ENCODE measurements at places on chromosomes 16 and 17.
A peak's percentile ranks its signal among the peaks of the same experiment; 100 is the strongest.

DNA sequence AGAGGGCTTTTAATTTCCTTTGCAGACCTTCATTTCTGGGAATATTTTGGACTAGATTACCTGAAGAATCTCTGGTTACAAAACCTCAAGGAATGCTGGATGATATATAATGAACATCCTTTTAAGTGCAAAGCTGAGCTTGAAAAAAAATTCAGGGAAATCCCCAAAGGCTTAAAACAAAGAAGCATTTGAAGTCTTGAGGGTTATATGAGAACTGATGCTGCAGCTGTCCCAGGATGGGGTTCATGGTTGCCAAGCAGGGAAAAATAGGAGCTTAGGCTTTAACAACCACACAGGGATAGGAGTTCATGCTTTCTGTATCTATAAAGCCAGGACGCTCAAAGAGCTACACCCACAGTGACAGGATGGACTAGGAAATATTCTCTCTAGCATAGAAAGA lies 150.4 kb upstream of the IRX5 start:
- DNase-seq, result no peak

DNA sequence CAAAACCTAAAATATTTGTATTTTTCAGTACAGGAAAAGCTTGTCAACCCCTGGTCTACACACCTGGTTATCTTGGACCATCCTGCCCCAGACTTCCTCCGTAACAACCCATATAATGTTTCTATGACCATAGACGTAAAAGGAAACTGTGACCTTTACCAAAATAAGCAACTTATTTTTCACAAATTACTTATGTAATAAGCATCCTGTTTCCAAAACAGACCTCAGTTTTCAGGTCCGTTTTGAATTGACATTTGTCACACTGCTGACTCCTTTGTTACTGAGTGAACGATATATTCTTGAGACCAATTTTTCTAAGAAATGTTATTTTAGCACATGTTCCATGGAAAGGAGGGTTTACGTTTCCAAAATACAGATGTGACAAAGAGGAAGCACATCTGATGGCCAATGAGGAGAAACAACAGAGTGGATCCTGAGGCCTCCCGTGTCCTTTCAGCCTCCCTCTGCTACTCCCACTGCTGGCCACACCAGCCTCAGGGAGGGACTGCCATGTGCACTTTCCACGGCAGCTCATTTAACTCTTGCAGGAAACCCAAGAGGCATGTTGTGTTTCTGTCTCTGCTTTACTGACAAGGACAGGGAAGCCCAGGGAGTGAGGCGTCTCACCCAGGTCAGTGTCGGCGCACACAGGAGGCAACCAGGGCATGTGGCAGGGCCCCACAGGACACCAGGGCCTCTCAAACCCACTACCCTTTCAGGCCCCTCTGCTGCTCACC lies 20.1 kb upstream of the ALDH3A1 start:
- DNase-seq, result no peak

GRCh38 chr16:9457215-9457614 lies 365.8 kb downstream of the HAPSTR1 start:
- no peak for DNase-seq

DNA sequence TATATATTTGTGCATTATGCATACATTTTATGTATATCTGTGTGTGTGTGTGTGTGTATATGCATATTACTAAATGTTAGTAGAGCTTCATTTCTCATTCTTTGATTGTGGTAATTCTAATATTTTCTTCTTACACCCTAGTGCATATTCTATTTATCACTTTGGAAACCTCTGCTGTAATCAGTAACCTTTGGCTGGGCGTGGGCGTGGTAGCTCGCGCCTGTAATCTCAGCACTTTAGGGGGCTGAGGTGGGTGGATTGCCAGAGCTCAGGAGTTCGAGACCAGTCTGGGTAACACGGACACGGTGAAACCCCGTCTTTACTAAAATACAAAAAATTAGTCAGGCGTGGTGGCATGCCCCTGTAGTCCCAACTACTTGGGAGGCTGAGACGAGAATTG lies 26.9 kb downstream of the CPSF4L start:
- no peak for DNase-seq

DNA sequence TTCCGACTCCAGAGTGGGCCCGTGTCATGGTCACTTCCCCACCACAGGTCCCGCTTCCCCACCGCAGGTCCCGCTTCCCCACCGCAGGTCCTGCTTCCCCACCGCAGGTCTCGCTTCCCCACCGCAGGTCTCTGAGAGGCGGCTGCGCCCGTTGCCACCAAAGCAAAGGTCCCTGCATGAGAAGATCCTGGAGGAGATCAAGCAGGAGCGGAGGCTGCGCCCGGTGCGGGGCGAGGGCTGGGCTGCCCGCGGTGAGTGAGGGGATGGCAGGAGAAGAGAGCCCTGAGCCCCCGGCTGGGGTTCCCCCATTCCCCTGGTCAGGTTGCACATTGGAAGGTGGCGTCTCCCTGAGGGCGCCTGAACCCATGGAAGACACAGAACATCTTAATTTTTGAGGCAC lies 17.4 kb upstream of the TCF25 start:
- no peak for DNase-seq

GRCh38 chr17:82494236-82495055 lies 25.1 kb upstream of the FOXK2 start:
- DNase-seq, result peak; percentile 90

DNA sequence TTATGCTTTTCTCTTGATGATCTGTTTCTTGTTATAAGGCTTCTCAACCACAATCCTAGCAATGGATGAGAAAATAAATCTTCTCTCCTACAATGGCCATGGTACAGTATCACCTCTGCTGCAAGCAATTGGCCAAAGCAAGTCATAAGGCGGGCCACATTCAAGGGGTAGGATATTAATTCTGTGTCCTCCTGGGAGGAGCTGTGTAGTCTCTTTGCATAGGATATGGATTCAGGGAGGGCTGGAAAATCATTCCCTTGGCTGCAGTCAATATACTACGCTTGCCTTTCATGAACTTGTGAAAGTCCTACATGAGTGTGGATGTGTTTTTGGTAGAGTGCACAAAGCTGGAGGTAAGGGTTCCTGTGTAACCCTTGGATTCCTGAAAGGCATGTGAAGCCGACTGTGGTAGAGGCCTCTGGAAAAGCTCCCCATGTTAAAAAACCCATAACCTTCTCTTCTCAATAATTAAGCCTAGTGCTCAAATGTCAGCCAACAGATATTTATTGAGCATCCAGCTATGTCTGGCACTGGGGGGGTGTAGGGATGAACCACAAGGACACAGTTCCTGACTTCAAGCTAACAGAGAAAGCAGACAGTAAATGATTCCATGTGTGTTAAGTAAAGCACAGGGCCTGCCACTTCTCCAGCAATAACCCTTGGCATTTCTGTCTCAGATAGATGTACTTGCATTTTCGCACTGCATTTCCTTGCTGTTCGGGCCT lies 147.6 kb upstream of the HS3ST3A1 start:
- no peak for DNase-seq

DNA sequence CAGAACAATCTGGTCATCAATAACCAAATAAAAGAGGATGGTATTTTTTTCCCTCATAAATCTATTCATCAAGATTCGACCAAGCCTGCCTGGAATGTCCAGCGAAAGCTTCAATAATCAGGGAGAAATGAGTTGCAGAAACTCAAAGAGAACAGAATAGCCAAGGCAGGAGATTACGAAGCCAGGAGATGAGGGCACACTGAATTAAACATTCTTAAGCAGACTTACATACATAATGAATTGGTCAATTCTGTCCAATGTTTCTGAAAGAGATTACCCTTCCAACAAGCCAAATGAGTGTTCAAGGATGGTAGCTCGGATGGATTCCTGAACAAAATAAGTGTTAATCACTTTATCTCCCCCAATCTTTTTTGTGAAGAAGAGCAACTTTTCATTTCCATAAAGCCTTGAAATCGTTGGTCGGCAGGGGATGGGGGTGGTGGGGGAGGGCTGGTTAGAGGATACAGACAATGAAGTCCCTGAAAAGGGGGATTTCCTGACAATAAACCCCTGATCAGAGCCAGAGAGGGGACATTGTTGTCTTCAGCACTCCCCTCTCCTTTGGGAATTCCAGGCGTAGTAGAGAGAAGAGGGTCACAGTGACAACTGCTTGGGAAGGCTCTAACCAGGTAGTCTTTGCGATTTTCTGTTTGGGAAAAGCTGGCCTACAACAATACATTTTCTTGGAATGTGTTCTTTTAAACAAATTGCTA lies 20.7 kb downstream of the TOX3 start:
- no peak for DNase-seq

GRCh38 chr17:76709077-76709950 lies 1.5 kb downstream of the MXRA7 start:
- peak; percentile 96 for DNase-seq

DNA sequence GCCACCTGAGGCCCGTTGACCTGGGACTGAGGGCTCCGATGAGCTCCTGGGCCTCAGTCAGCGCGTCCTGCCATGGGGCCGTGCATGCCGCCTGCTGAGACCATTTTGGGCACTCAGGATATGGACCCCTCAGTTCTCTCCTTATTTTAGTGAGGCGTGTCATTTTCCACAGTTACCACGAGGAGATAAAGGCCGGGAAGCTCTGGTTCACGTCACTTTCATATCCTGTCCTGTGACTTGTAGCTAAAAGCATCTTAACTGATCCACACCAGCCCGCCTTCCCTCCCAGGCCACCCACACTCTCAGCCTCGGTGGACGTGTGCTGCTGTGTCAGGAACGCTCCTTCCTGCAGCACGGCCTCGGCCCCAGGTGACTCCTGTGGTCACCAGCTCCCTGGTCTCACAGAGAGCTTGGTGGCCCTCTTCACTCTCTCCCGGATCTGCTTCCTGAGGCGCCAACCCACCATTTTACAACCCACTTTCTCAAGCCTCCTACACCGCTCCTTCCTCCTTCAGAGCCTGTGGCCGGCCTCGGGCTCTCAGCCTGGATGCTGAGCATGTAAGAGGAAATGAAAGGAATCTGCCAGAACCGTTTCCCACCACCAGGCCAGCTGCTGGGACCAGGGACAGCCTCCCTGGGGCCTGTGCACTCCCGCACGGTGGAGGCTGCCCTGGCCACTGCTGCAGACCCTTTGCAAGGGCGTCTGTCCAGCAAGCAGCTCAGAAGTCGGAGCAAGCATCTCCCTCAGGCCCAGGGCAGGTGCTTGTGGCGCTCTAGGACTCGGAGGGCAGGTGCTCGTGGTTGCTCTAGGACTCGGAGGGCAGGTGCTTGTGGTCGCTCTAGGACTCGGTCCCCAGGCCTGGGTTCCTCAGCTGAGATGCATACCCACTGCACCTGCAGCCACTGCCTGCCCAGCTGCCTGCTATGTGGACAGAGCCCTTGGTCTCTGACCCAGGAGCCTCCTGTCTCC lies 23.9 kb upstream of the FASN start:
- no peak for DNase-seq

- DNase-seq, result no peak
Measured at GRCh38 chr17:72400863-72401262, 280.0 kb downstream of the SOX9 start.

GRCh38 chr17:44235583-44235936 lies 16.1 kb upstream of the UBTF start:
- no peak for DNase-seq

DNA sequence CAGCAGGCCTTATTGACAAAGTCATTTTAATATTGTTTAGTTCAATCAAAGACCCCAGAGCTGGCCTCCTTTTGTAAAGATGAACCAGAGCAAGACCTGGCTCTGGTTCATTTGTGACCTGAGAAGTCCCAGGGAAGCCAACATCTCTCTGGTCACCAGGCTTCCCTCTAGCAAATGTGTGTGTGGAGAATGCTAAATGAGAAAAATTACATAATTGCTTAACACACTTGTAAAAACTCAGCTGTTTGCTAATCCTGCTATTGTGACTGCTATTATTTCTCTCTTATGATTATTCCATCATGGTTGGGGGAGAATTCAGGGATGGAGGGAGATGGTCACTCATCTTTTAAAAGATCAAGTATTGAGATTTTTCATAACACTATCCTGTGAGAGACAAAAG lies 94.3 kb upstream of the CLEC3A start:
- no peak for DNase-seq

DNA sequence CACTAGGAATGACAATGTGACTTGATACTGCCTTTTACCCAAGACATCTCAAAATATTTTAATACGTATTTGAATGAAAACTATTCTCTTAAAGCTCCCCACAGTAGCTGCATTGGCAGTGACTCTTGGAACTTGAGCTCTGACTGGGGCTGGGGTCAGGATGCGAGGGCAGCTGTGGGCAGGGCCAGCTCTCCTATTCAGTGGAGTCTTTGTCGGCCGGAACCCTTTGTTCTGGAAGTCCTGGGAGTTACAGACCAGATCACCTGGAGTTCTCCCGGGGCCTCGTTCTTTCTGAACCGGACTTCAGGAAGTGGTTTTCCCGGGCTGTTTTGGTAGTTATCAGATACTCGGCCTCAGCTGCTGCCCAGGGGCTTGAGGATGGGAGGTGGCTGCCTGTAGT lies 84.9 kb downstream of the NPIPB11 start:
- no peak for DNase-seq

DNA sequence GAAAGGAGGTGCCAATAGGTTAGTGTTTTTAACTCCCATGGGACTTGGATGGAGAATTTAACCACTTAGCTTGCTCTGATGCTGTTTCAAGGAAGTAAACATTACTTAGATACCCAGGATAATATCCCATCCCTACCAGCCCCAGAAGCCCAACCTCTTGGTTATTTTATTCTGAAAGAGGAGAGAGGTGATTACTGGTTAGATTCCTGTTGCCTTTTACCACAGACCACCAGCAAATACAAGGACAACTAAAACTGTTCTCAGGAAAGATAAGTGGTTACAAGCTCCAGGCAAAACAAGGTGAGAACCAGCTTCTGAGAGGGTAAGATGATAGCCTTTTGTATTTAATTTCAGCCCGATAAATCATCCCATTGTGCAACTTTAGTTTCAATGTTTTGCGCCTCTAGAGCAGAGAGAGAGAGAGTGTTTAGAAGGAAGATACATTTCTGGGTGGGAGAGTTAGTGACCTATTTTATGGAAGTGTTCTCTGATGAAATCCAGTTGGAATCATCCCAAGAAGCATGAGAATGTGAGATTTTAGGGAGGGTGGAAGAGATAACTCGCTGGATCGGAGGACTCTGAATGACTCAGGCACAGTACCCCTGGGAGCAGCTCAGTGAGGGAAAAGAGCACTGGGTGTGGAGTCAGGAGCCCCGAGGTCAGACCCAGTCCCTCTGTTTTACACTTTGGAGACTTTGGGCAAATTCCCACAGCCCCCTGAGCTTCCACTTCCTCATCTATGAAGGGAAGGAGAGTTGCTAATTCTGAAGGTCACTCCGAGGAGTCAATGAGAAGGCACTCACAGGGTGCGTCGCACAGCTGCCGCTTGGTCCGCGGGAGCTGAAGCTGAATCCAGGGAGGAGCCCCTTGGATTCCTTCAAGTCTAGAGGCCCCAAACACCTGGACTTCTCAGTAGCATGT lies 12.1 kb downstream of the GLP2R start:
- DNase-seq, result no peak

- DNase-seq, result no peak
Measured at GRCh38 chr16:21994856-21995465, 6.0 kb downstream of the PDZD9 start.

- DNase-seq, result no peak
Measured at GRCh38 chr16:8403978-8404749, 186.1 kb downstream of the TMEM114 start.

GRCh38 chr17:79890706-79891105 lies 51.5 kb upstream of the CBX4 start:
- DNase-seq, result peak; percentile 37

Measured in BE2C (cell line).